ENCODE measurements at places on chromosomes 12 and 14.
A peak's percentile ranks its signal among the peaks of the same experiment; 100 is the strongest.

DNA sequence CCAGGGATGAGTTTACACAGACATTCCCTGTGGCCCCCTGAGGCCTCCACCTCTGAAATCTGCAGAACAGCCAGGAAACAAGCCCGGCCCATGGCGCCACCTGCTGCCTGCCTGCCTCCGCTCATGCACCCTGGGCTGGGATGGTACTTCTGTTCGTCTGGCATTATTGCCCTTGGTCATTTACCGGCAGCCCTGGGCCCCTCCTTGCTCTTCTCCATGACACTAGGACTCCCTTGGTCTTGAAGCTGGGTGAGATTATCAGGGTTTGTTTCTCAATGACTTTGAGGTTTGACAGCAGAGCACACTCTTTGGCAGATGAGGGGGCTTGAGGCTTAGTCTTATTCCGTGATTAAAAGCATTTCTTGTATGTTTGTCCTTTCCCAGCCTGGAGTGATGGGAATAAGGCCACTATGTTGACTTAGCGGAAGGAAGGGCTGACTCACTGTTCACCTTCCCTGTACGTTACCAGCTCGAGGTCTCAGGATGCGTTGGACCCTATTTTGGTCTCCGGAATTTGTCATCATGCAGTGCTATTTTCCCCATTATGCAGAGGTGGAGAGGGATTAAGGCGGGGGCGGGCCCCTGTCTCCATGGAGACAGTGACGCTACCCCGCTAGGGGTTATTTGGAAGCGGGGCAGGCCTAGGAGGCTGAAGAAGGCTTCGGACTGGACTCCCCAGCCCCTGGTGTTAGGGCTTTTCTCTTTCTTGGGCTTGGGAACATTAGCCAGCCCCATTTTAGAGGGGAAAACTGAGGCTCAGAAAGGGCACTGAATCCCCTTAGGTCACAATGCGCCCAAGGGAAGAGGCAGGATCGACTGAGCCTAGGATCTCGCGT lies 706 bp upstream of the PEX5 start:
- DNase-seq = peak; percentile 47

DNA sequence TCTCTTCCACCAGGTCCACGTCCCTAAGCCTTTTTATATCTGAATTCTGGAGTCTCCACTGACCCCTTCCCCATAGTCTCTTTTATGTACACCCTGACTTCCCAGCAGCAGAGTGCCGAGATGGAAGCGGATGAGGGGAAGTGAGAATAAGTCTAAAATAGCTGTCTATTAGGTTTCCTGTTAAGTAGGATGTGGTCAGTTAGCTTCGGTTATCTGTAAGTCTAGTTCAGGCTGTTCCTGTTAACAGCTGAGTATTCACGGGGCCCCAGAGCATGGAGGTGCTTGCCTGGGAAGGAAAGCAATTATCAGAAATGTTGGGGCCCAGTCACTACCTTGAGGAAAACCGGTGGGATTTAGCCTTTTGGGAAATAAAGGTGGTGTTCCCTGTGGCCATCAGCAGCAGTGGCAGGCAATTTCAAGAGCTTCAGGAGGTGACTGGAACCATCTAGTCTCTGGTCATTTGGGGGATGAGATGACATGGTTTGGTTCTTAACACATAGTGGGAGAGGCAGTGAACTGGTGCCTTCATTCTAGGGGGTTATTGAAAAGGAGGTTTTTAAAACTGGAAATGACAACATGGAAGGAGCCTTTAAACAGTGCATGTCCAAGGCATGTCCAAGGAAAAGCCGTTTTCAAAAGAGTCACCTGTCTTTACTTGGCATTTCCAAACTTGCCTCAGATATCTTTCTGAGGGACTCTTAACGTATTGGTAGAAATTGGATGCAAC lies 21.8 kb downstream of the CHST11 start:
- no peak for DNase-seq

DNA sequence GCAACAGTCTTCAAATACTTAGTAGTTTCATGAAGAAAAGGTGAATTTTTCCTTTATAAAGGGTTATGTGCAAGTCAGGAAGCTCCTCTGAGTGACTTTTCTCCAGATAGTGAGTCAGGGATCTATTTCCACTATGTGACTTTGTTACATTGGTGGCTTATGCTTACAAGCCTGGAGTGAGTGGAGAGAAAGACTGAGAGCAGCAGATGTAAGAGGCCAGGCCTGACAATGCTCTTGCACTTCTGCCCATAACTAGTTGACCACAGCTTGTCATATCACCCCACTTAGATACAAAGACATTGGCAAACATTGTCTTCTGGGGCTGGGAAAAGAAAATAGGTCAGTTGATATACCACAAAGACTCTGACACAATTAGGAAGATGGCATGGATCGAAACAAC lies 236.5 kb downstream of the PDZRN4 start:
- DNase-seq = no peak

DNA sequence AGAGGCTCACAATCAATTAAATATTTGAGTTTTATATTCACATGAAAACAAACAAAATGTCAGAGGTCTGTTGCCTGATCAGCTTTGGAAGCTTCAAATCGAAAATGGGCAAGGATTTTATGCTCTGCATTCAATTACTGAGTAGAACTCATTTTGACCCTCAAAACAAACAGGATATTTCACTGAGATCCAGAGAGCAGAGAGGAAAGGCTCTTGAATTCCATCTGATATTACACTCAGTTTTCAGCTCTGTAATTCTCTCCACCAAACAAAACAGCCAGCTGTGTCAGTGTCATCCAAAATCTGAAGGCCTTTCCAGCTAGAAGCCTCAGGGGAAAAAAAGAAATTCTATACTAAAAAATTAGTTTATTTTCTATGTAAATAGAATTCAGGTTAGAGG lies 128.6 kb upstream of the FLRT2 start:
- DNase-seq = no peak

DNA sequence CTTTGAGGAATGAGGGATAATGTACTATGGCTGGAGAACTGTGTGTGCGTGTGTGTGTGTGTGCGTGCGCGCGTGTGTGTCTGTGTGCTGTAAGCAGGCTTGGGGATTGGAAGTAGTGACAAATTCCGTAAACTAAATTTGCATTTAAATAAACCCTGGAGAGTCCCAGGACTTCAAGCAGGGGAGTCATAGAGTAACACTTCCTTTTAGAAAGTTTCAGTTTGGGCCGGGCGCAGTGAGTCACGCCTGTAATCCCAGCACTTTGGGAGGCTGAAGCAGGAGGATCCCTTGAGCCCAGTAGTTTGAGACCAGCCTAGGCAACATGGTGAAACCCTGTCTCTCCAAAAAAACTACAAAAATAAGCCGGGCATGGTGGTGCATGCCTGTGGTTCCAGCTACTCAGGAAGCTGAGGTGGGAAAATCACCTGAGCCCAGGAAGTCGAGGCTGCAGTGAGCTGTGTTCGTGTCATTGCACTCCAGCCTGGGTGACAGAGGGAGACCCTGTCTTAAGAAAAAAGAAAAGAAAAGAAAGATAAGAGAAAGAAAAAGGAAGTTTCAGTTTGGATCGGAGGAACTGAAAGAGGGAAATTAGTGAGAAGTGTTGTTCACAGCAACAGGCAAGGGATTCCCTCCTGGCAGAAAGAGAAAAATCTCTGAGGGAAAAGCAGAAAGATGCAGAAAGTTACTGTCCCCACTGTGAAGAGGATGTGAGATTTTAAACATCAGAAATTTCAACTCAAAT lies 222.7 kb upstream of the SOX5 start:
- DNase-seq = no peak

DNA sequence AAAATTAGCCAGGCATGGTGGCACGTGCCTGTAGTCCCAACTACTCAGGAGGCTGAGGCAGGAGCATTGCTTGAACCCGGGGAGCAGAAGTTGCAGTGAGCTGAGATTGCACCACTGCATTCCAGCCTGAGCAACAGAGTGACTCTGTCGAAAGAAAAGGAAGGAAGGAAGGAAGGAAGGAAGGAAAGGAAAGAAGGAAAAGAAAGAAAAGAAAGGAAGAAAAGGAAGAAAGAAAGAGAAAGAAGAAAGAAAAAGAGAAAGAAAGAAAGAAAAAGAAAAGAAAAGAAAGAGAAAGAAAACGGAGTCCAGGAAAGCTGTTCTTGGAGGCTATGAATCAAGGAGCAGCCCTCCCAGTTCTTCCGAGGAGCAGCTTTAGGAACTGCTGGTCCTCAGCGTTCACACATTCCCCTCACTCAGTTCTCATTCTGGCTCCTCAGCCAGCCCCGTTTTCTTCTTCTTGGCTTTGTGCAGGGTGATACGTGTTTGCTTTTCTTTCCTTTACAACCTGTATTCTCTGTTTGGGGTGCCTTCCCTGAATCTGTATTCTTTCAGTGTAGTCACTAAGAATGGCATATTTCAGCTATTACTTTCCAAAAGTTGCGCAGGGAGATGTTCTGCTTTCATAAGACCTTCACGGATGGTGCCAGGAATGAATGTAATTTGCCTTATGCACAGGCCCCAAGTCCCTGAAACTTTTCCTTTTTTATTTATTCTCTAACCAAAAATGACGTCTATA lies 12.2 kb downstream of the FBXL14 start:
- DNase-seq = no peak

GRCh38 chr12:11026118-11026517 lies 3.7 kb upstream of the TAS2R19 start:
- DNase-seq = no peak

Measured in GOT3 (cell line).